Stimulated activated memory B cell treated with anti-CD40 and anti-IgM and Interleukin-4, amounts not matched to agents 10 μg/mL and 1 μg/mL and 100 μg/mL, for 72 hours (primary cell): ENCODE measurements at places on chromosomes 3 and 15.

DNA sequence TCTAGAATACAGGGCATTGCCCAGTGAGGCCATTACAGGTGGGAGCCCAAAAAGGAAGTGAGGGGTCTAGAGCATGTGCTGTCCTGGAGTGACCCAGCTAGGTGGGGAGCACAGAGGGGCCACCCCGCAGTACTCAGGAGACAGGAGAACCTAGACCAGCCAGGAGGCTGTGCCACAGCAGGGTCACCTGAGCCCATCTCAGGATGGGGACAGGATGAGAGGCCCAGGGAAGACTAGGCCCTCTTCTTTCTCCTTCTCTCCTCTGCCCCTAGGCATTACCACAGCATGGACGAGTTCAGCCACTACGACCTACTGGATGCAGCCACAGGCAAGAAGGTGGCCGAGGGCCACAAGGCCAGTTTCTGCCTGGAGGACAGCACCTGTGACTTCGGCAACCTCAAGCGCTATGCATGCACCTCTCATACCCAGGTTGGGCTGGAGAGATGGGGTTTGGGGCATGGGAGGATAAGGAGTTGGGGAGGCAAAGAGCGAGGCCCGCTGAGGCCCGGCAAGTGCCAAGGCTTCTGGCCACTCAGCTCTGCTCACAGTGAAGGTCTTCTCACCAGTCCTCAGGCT lies 20.6 kb downstream of the LOXL1 start:
- no peak overlapping the region for H3K27ac ChIP-seq
- no peak overlapping the region for H3K4me3 ChIP-seq
- H3K36me3 ChIP-seq = no peaks in the 10 kb centered on the region
- H3K4me1 ChIP-seq = peaks cover 19% of the 10 kb centered on the region
- peaks cover 23% of the 10 kb centered on the region for H3K27me3 ChIP-seq

DNA sequence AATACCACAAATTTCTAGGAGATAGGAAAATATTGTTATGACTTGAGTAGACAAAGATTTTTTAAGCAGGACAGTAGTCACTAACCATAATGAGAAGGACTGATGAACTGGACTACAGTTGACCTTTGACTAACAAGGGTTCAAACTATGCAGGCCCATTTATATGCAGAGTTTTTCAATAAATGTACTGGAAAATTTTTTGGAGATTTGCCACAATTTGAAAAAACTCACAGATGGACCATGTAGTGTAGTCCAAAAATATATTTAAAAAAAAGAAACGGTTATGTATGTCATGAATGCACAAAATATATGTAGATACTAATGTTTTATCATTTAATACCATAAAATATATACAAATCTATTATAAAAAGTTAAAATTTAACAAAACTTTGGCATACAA lies 151.8 kb downstream of the LRRN1 start:
- H3K4me3 ChIP-seq = no peak overlapping the region
- H3K27me3 ChIP-seq = no peaks in the 10 kb centered on the region
- H3K4me1 ChIP-seq = no peaks in the 10 kb centered on the region
- no peak overlapping the region for H3K27ac ChIP-seq
- ATAC-seq = no peak

GRCh38 chr3:20056725-20057611 lies 16.7 kb downstream of the KAT2B start:
- ATAC-seq = peak; percentile 79
- H3K36me3 ChIP-seq = peaks cover 4% of the 10 kb centered on the region
- H3K4me1 ChIP-seq = peaks cover 37% of the 10 kb centered on the region
- no peak overlapping the region for H3K27ac ChIP-seq
- H3K4me3 ChIP-seq = no peak overlapping the region

- no peak overlapping the region for H3K27ac ChIP-seq
- no peak overlapping the region for H3K4me3 ChIP-seq
- peak; percentile 45 for ATAC-seq
Observed at GRCh38 chr3:17179381-17180205, 294.8 kb downstream of the PLCL2 start.

DNA sequence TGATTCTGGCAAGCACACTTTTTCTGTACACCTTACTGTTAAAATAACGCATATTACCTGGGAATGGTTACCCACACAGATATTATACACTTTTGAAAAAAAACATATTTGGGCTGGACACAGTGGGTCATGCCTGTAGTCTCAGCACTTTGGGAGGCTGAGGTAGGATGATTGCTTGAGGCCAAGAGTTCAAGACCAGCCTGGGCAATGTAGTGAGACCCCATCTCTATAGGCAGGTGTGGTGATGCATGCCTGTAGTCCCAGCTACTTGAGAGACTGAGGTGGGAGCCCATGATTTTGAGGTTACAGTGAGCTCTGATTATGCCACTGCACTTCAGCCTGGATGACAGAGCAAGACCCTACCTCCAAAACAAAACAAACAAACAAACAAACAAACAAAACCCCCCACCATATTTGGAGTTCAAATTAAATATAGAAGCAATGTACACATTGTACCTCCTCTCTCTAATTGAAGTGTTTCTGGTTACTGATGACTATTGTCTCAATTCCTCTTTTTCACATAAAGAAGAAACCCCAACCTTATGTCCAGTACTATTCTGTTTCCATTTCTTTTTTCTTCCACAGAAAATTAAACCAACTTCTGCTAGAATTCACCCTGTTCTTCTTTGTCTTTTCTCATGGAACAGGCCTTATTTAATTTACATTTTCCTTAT lies 152.6 kb upstream of the UMPS start:
- no peaks in the 10 kb centered on the region for H3K27me3 ChIP-seq
- no peaks in the 10 kb centered on the region for H3K36me3 ChIP-seq
- no peak overlapping the region for H3K4me3 ChIP-seq

DNA sequence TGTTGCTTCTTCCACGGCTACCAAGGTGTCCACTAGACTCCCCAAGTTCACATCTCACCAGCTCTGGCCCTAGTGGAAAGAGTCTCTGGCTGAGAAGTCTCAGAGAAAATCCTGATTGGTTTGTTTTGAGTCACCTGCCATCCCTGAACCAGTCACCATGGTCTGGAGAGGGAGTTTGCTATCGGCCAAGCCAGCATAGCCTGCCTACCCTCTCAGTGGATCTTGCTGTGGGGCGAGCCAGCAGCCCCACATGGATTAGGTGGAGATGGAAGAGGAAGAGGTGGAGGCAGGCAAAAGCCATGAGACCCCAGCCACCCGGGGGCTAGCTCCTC lies 48.1 kb upstream of the FLNB start:
- no peak overlapping the region for H3K4me3 ChIP-seq
- H3K36me3 ChIP-seq = no peaks in the 10 kb centered on the region
- ATAC-seq = no peak
- H3K4me1 ChIP-seq = peaks cover 22% of the 10 kb centered on the region
- no peaks in the 10 kb centered on the region for H3K27me3 ChIP-seq

DNA sequence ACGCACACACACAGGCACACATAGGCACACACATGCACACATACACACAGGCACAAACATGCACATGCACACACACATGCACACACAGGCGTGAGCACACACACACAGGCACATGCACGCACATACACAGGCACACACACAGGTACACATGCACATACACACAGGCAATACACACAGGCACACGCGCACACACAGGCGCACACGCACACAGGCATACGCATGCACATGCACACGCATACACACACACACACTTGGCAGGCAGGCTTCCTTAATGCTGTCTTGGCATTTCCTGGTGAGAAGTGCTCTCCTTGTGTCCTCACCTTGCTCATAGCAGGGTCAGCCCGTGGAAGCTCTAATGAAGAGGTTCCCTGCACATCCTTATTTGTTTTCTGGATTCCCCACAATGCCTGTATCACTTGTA lies 8.4 kb upstream of the SLCO2A1 start:
- H3K36me3 ChIP-seq = no peaks in the 10 kb centered on the region
- H3K27me3 ChIP-seq = peaks cover 31% of the 10 kb centered on the region
- no peak overlapping the region for H3K27ac ChIP-seq
- H3K4me3 ChIP-seq = no peak overlapping the region
- H3K4me1 ChIP-seq = no peaks in the 10 kb centered on the region
- peak; percentile 13 for ATAC-seq

DNA sequence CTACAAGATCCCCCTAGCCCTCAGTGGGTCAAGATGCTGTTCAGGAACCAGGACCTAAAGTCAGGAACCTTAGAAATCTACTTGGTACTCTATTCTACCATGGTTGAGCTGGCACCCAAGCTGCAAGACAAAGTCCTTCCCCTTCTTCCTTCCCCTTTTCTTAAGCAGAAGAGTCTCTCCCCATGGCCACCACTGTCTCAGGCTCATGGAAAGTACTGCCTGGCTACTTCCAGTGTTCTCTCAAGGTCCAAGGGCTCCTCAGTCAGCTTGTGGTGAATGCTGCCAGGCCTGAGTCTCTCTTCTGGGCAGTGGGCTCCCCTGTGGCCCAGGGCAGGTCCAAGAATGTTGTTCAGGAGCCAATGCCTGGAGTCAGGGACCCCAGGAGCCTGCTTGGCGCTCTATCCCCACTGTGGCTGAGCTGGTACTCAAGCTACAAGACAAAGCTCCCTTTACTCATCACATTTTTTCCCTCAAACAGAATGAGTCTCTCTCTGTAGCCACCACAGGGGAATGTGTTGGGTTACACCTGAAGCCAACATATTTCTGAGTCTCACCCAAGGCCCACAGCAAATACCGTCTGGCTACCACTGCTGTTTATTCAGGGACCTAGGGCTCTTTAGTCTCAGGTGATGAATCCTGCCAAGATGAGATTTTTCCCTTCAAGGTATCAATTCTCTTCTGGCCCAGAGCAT lies 18.1 kb upstream of the SLC27A2 start:
- no peak for ATAC-seq
- H3K4me1 ChIP-seq = no peaks in the 10 kb centered on the region
- H3K27me3 ChIP-seq = peaks cover 50% of the 10 kb centered on the region
- no peaks in the 10 kb centered on the region for H3K36me3 ChIP-seq

DNA sequence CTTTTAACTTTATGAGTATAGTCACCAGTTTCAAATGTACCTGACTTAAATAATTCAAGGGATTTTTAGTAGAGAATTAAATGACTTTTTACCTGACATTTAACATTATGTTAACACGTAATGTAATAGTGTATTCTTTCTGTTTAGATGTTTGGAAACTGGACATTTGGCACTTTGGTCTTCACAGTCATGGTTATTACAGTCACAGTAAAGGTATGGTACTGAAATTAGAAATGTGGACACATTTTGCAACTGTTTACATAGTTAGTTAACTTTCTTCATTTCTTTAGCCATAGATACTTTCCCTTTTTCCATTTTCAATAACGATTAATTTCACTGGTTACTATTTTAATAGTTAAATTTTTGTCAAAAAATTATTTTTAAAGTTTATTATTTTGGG lies 83.8 kb downstream of the DCUN1D1 start:
- no peak for ATAC-seq
- H3K27ac ChIP-seq = no peak overlapping the region
- H3K36me3 ChIP-seq = peaks cover 33% of the 10 kb centered on the region
- no peaks in the 10 kb centered on the region for H3K4me1 ChIP-seq

- no peaks in the 10 kb centered on the region for H3K27me3 ChIP-seq
- no peaks in the 10 kb centered on the region for H3K4me1 ChIP-seq
- H3K36me3 ChIP-seq = no peaks in the 10 kb centered on the region
- H3K4me3 ChIP-seq = no peak overlapping the region
Observed at GRCh38 chr3:182182531-182182968, 470.8 kb downstream of the SOX2 start.
